ENCODE measurements at places on chromosomes 5 and 9.

DNA sequence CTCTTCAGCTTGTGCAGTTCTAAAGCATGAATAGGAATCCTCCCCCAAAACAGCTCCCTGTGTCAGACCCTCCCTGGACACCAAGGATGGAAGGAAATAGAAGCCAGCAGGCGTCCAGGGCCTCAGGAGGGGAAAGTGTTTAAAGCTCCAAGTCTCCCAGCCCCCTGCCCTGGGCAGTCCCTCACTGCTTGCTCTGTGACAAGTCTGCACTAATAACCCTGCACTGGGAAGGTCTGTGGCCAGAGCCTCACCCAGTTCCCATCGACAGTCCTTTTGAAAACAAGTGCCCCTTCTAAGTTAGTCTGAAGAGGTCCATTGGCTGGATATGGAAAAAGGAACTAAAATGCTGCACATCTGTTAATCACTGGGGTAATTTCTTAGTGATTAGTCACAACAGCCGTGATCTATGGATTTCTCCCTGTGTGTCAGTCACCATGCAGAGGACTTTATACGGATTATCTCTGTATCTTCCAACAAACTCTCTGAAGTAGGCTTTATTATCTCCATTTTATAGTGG is 195.3 kb downstream of the FBXL7 start:
- no peak overlapping the region for H3K27ac ChIP-seq
- no peaks in the 10 kb centered on the region for H3K4me1 ChIP-seq
- no peaks in the 10 kb centered on the region for H3K27me3 ChIP-seq
- no peaks in the 10 kb centered on the region for H3K36me3 ChIP-seq
- DNase-seq = no peak
- H3K4me3 ChIP-seq = no peak overlapping the region

DNA sequence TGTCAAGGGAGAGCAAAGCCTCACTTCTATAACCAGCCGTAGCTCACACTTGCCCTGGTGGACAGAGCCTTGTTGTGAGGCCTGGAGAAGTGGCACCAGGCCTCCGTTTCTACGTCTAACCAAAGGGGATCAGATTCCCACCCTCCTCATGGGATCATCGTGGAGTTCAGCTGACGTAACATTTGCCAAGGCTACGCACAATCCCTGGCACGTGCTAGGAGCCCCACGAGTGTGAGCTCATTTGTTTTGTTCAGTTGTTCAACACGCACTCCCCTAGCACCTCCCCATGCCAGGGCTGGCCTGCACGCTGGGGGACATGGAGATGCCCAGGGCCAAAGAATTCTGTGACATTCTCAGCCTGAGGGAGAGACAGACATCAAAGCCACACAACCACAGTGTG is 23.1 kb downstream of the ADGRD2 start:
- H3K27me3 ChIP-seq = peaks cover 15% of the 10 kb centered on the region
- no peaks in the 10 kb centered on the region for H3K36me3 ChIP-seq
- no peak overlapping the region for H3K4me3 ChIP-seq
- DNase-seq = no peak
- H3K27ac ChIP-seq = no peak overlapping the region

DNA sequence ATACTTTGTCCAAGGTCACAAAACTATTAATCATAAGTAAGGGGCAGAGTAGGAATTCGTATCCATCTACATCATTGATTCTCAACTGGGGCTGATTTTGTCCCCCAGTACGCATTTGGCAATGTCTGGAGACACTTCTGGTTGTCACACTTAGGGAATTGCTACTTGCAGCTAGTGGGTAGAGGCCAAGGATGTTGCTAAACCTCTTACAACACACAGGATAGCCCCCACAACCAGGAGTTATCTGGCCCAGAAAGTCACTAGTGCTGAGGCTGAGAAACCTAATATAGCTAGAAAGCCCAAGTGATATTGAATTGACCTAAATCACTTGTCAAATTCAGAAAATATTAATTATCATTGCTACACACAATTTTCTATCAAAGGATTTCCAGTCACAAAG is 120.4 kb upstream of the ABCA1 start:
- DNase-seq = no peak
- H3K4me3 ChIP-seq = no peak overlapping the region
- H3K27ac ChIP-seq = no peak overlapping the region
- H3K36me3 ChIP-seq = no peaks in the 10 kb centered on the region

- no peak overlapping the region for H3K27ac ChIP-seq
- H3K4me1 ChIP-seq = no peaks in the 10 kb centered on the region
- no peaks in the 10 kb centered on the region for H3K27me3 ChIP-seq
- no peak overlapping the region for H3K4me3 ChIP-seq
These were observed 356.7 kb downstream of the NDUFS4 start for GRCh38 chr5:53917095-53917494.

DNA sequence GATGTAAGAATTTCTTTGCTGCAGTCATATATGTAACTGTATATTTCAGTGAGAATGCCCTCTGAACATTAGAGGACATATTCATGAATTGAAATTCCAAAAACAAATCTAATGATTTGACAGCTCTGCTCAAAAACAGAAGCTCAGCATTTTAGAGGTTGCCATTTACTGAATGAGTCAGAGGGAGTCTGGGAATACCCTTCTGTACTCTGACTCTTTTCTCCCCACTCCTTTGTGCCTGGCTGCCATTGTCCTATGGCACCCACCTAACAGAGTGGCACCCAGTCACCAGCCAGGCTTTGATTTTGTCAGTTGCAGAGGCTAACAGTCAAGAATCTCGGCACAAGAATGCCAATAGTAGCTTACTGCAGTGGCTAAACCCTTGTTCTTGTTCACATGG is 133.6 kb downstream of the ATG10 start:
- peak overlapping the region; percentile 75 for H3K27ac ChIP-seq
- H3K4me1 ChIP-seq = peaks cover 30% of the 10 kb centered on the region
- peak overlapping the region; percentile 46 for H3K4me3 ChIP-seq
- no peaks in the 10 kb centered on the region for H3K36me3 ChIP-seq

GRCh38 chr5:6603643-6604042 is 29.2 kb downstream of the NSUN2 start:
- H3K4me3 ChIP-seq = no peak overlapping the region
- H3K27me3 ChIP-seq = no peaks in the 10 kb centered on the region
- H3K36me3 ChIP-seq = peaks cover 84% of the 10 kb centered on the region
- no peak overlapping the region for H3K27ac ChIP-seq
- DNase-seq = no peak

- H3K4me3 ChIP-seq = no peak overlapping the region
- H3K27ac ChIP-seq = no peak overlapping the region
- peak; percentile 8 for DNase-seq
These were observed 116.6 kb upstream of the SLC44A1 start for GRCh38 chr9:105127863-105128220.

- H3K4me3 ChIP-seq = no peak overlapping the region
- DNase-seq = no peak
- H3K27ac ChIP-seq = no peak overlapping the region
- no peaks in the 10 kb centered on the region for H3K27me3 ChIP-seq
- H3K4me1 ChIP-seq = peaks cover 5% of the 10 kb centered on the region
These were observed 112.6 kb downstream of the EHMT1 start for GRCh38 chr9:137731216-137731946.

DNA sequence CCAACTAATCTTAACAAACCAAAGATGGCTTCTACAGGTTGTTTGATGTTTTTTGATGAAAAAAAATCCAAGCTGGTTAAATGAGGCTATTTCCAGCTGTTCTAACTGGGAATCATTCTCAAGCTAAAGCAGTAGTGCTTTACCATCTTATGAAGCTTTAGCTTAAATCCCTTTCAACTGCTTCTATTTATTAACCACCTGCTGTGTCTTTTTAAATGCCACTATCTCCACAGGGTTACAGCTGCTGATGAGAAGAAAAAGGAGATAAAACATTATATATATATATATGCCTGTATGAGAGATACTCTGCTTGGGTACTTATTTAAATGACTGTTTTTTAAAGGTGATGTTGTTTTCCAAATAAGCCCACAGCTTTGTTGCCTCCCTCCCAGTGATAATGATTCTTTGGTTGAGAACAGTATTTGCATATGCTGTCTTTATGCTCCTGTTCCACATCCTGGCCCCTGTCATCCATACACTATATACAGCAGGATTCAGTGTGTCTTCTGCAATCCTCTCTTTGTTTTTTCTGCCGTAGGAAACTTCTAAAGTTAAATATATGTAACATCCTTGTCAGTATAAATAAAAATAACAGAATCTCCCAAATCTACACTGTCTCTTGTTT is 164.0 kb downstream of the PAM start:
- no peaks in the 10 kb centered on the region for H3K27me3 ChIP-seq
- H3K27ac ChIP-seq = no peak overlapping the region
- no peaks in the 10 kb centered on the region for H3K4me1 ChIP-seq
- no peak for DNase-seq
- H3K4me3 ChIP-seq = no peak overlapping the region
- H3K36me3 ChIP-seq = peaks cover 17% of the 10 kb centered on the region

DNA sequence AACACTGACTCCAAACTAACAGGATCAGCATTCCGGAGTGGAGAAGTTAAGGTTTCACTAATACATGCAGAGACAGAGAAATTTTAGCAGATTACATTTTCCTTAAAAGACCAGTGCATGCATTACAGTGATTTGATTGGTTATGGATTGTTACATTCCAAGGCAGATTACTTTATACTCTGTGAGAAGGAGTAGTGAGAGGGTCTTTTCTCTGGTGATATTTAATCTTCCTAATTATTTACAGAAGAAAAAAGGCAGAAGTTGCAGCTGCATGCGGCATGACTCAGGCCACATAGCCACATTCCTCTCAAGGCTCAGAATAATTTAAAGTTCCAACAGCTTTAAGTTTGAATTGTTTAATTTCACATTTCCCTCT is 53.0 kb upstream of the PDZD2 start:
- H3K27me3 ChIP-seq = peaks cover 15% of the 10 kb centered on the region
- DNase-seq = no peak
- H3K4me3 ChIP-seq = no peak overlapping the region

DNA sequence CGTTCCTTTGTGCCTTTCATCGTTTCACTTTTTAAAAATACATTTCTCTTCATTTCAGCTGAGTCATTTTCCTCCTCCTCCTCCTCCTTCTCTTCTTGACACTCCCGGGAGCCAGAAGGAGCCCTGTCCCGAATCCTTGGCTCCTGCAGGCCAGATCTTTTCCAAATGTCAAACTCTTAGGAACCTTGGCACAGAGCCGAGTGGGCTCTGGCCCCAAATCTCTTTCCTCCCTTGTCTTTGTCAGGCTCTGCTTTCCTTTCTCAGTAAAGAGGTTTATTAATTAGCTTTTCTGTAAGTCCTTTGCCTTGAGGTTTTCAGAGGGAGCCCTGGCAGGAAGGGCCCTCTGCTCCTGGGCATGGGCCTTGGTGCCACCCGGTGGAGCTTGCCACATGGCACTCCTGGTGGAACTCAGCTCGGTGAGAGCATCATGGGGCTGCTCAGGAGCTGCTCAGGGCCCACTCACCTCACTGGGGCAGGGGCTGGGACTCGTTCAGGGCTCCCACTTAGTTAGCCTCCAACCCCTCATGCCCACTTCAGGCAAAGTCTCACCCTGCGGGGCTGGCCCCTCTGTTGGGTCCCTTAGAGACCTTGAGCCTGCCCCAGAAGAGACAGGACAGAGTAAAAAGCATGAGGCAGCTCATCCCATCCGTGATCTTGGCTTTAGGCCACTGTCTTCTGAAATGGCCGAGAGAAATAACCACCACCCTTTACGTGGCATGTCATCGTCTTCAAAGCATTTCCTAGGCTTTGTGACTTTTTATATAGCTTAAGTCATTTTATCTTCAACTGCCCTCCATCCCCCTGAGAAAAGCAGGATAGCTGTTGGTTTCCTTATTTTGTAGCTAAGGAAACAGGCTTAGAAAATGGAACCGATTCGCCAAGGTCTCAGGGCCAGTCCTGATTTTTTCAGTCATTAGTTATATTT is 17.1 kb downstream of the STC2 start:
- H3K27ac ChIP-seq = no peak overlapping the region
- no peak overlapping the region for H3K4me3 ChIP-seq
- peaks cover 39% of the 10 kb centered on the region for H3K27me3 ChIP-seq
- peaks cover under 1% of the 10 kb centered on the region for H3K36me3 ChIP-seq

Measured in activated naive CD8-positive, alpha-beta T cell treated with anti-CD3 and anti-CD28 coated beads, Interleukin-2, amount 50 U/mL, for 24 hours (primary cell).